Brain microvascular endothelial cell (primary cell): ENCODE measurements at places on chromosomes 16 and 17.

DNA sequence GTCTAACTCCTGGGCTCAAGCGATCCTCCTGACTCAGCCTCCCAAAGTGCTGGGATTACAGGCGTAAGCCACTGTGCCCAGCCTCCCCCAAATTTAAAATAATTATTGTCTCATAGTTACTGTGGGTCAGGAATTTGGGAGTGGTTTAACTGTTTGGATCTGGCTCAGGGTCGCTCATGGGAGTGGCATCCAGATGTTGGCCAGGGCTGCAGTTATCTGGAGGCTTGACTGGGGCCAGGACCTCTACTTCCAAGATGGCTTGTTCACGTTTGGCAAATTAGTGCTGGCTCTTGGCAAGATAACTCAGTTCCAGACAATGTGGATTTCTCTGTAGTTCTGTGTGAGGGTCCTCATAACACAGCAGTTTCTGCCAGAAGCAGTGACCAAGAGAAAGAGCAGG, 8.0 kb downstream of the TEN1 start:
- no peak for DNase-seq

- DNase-seq: no peak
These were observed 35.6 kb downstream of the TUBD1 start for GRCh38 chr17:59856859-59857794.

DNA sequence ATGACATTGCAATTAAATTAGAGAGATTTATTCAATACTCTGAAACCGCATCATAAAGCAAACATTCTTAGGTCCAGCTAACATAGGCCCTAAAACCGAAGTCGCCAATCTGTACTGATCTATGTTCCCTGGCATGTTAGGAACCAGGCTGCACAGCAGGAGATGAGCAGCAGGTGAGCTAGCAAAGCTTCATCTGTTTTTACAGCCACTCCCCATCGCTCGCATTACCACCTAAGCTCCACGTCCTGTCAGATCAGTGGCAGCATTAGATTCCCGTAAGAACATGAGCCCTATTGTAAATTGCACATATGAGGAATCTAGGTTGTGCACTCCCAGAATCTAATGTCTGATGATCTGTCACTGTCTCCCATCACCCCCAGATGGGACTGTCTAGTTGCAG, 91.5 kb downstream of the PARN start:
- DNase-seq: no peak

DNA sequence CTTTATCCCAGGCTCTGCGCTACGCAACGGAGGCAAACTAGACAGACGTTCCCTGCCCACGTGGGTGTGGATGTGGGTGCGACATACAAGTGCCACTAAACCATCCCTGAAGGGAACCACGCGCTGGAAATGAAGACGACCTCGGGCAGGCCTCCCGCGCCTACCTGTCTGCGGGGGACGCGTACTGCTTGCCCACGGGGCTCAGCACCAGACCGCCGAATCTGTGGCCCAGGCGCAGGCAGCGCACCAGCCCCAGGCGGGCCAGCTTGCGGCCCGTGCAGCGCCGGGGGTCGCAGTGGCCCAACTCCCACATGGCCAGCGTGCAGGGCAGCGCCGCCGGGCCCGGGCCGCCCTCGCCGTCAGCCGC, 480 bp downstream of the TSR3 start:
- DNase-seq: no peak

GRCh38 chr17:38605411-38605840, 326 bp downstream of the SRCIN1 start:
- DNase-seq: no peak

GRCh38 chr16:8430401-8430800, 159.9 kb downstream of the TMEM114 start:
- DNase-seq: no peak

- DNase-seq: no peak
These were observed 104.3 kb downstream of the AXIN2 start for GRCh38 chr17:65457183-65457582.

GRCh38 chr17:74085434-74085833, 118.0 kb upstream of the RPL38 start:
- no peak for DNase-seq

- no peak for DNase-seq
These were observed 260.7 kb upstream of the FOXF1 start for GRCh38 chr16:86249631-86250030.

- peak; percentile 77 for DNase-seq
These were observed 45.8 kb downstream of the AKAP1 start for GRCh38 chr17:57130708-57131461.

GRCh38 chr17:49996121-49996494, 1.1 kb upstream of the DLX3 start:
- no peak for DNase-seq

- DNase-seq: no peak
These were observed 248.6 kb upstream of the MAF start for GRCh38 chr16:79849119-79849518.

DNA sequence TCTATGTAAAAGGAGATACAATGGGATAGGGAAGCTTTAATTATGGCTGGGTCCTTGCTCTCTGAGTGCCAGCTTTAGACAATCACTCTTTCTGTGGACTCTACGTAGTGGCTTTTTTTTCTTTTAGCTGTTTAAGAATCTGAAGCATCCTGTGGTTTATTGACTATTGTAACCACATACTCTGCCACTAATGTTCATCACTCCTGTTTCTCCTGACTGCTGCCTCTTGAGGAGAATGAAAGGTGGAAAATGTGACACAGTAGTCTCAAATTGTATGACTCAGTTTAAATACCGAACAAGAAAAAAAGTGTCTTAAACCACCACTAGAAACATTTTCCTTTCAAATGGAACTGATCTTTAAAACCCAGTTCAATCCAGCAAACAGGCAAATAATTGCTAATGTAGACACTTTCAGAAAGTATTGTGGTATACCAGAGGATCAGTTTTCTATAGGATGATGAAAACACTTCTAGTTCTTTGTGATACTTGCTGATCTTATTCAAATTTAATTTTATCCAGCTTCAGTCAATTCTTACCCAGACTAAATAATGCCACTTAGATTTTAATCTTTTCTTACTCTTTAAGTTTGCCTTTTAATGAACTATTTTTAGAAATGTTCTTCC, 302.7 kb upstream of the PMFBP1 start:
- DNase-seq: peak; percentile 81

- peak; percentile 16 for DNase-seq
These were observed 5.9 kb downstream of the CTF1 start for GRCh38 chr16:30902029-30902972.

- no peak for DNase-seq
These were observed 34.9 kb upstream of the DHX40 start for GRCh38 chr17:59530531-59530930.

DNA sequence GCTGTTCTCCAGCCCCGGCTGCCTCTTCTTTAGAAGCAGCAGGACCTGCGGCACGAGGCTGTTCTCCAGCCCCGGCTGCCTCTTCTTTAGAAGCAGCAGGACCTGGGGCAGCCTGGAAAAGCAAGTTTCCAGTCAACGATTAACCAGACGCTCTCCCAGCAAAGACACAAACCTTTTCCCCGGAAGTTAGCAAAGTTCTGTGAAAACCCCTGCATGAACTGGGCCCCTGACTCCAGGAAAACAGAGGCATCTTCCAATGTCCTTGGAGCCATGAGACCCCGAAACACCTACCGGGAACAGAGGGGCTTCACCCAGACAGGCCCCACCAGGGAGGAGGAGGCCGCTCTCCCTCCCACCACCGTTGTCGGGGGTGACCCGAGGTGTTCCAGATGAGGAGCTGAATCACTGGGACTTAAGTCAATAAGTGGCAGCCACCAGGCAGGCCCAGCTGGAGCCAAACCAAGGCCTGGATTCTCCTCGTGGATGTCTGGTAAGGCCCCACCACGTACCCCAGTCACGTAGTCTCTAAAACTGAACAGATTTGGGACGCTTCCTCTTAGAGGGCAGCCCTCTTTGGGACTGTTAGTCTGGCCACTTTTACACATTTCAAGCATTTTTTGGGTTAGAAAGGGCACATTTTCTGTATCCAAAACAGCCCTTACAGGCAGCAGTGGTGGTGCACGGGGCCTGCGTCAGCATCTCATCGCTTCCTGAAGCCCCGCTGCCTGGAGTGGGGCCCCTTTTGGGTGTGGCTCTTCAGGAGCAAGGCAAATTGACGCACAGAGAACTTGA, at the start of gene RPH3AL:
Gene RPH3AL (minus strand): TSS at position 387 of the 792 bp plus-strand sequence. CDS start 25,264 bp downstream, outside the sequence.
- peak; percentile 24 for DNase-seq

DNA sequence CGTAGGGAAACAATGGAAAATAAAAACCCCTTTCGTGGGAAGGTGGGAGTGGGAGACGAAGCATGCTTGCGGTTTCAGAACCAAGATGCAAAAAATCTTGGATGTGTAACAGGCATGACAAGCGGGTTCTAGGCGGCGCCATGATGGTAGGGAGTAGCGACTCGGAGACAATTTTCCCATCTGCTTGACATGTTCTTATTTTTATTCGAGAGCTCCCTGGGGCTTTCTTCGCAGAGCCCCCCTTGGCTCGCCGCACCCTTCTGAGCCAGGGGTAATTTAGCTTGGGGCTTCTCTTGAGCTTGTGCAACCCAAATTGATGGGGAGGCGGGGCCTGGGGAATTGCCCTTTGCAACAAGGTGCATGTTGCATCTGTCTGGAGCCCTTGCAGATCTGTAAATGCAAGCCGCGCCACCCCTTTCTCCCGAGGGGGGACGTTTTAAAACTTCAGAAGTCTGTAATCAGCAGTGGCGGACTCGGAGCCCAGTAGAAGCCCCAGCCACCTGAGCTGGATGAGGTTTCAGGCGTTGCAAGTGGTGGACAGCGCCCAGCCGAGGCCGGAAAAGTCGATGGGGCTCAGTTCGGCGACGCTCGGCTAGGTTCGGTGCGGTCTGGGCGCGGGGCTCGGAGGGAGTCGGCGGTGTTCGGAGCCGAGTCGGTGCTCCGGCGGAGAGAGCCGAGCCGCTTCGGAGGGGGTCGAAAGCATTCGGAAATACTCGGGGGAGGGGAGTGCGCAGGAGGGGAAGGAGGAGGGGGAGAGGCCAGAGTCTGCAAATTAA, 2.9 kb downstream of the GNAO1 start:
- peak; percentile 54 for DNase-seq

DNA sequence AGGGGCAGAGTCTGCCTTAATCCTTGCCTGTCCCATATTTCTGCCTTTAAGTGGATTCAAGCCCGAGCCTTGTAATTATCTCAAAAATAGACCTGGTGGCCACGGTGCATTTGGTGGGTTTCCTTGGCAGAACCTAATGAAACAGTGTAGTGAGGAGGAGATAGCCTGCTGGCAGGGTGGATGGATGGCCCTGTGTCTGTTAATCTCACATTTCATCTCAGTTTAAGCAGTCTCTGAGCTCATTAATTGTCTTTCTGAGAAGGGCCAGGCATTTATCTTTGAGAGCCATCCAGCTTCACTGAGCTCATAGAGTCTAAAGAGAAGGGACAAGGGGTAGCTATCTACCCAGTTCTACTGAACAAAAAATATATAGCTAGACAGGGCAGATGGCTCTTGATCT, 364.0 kb upstream of the EEF2KMT start:
- DNase-seq: no peak

- DNase-seq: no peak
These were observed 136.8 kb upstream of the CDH5 start for GRCh38 chr16:66229651-66230050.

GRCh38 chr16:87016046-87017035, 300.9 kb downstream of the C16orf95 start:
- DNase-seq: no peak

DNA sequence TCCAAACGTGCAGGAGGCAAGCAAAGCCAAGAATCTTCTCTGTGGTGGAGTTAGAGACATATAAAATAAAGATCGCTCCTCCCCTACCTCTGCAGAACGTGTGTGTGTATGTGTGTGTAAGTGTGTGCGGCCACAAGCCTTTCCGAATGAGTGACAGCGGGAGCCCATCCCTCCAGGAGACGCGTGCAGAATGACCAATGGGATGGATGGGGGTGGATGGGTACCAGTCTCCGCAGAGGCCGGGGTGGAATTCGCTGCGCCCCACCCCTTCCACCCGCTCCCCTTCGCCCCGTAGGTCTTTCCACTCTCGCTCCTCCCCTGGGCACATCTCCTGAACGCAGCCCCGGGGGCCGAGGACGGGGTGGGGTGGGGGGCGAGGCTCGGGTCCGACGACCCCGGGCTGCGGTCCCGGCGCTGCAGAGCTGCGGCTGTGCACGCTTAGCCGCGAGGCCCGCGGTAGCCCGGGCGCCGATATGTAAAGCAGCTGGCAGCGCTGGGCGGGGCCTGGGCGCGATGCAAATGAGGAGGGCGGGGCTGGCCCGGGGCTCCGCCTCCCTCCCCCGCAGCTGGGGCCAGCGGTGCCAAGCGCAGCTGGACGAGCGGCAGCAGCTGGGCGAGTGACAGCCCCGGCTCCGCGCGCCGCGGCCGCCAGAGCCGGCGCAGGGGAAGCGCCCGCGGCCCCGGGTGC, at the start of gene PRKCB:
Gene PRKCB (plus strand): TSS at position 594 of the 688 bp plus-strand sequence.
- DNase-seq: peak; percentile 5

GRCh38 chr16:30974348-30974747, 10.7 kb upstream of the HSD3B7 start:
- no peak for DNase-seq

DNA sequence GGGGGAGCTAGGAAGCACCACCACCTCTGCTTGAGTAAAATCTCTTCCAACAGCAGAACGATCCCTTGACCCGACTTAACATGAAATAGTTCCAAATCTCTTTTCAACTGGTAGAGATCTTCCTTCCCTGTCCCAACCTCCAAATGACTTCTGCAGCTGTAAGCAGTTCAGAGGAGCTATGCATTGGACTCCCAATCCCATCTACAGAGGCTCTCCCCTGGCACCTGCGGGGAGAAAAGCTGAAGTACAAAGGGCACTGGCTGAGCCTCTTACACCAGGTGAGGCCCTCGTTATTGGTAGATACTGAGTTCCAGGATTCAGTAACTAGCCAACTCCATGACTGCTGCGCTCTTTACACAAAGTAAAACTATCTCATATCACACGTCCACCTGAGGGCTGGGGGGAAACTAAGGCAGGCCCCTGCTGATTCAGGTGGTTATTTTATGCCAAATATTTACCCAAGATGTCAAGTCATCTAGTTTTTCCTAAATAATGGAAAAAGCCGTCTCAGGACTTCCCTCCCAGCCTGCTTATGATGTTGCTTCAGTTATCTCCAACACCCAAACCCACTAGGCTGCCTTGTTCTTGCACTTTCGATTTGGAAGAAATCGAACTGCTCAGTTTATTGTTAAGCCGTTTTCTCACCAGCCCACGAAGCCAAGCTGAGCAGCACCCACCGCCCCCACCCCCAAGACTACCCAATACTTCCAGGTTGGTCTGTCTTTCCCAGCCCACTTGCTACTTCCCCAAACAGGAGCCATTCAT, 3.2 kb downstream of the ACTG1 start:
- no peak for DNase-seq

GRCh38 chr17:37213927-37214326, 161.9 kb upstream of the C17orf78 start:
- no peak for DNase-seq
